ENCODE measurements at places on chromosomes 12 and 14.

GRCh38 chr12:102300824-102301461 is 103.3 kb upstream of the PMCH start:
- DNase-seq = no peak

DNA sequence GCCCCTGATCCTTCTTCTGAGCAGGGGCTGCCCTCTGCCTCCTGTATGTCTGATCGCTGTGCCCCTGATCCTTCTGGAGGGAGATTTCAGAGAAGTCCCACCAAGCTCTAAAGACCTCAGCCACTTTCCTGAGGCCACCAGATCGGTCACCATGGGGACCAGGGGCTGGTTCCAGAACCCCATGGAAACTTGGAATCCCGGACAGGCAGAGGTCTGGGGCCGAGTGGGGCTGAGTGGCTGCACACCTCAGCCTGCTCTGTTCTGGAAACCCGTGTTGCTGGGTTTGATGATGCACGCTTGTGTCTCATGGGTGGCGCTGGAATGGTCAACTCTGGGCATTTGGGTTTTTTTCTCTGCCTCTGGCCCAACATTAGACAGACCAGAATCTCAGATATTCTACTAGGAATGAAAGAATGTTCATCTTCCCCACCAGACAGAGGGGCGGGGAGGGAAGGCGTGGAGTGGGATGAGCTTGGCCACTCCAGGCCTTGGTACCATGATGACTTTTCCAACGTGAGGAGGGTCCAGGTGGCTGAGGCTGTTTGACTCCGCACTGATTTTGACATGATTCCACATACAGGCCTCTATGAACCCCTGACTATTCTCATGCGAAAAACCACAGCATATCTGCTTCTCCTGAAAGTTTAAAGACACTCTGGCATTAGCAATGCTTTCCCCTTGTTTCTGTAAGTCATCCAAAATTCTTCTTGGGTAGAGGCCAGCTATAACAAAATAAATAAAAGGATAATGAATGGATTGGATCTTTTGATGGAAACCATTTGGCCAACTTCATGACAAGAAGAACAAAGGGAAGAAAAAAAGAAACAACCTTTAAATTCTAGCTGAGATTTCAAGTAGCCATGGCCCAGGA is 114.5 kb downstream of the ADGRD1 start:
- no peak for DNase-seq

- no peak for DNase-seq
Measured at GRCh38 chr14:50796390-50796789, 34.6 kb downstream of the NIN start.

- no peak for DNase-seq
Measured at GRCh38 chr14:39433452-39433813, 1.2 kb upstream of the FBXO33 start.

GRCh38 chr12:131378176-131378842 is 332.6 kb upstream of the SFSWAP start:
- no peak for DNase-seq

- no peak for DNase-seq
Measured at GRCh38 chr14:105126126-105126980, 42.2 kb downstream of the JAG2 start.

GRCh38 chr12:1576410-1577241 is 17.8 kb downstream of the FBXL14 start:
- no peak for DNase-seq

DNA sequence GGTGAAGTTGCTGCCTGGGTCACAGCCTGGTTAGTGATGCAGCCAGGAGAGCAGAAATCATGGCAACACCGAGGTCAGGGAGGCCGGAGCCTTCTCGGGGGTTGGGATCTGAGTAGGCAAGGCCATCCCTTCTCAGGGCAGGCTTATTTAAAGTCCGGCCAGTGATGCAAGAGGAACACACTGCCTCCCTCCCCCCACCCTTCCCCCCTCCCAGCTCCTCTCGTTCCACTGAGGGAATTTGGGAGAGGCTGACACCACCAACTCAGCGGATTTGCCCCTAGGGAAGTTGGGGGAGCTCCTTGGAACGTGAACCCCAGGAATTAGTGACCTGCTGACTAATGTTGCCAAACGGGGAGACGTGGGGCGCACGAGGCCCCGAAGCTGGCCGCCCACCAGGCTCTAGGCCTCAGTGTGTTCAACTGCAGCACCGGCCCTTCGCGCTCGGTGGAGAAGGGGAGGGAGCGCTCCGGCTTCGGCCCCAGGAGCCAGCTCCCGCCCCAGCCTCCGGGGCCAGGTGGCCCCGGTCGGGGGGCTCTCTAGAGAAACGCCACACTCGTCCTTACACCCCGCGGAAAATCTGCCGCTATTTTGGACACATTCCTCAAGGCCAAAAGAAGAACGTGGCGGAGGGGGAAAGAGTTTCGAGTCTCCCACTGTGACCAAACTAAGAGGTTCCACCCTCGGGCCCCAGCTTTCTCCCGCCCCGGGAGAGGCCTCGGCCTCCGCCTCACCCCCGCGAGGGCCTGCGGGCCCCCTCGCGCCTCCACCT is 1.6 kb downstream of the CTDSP2 start:
- DNase-seq = no peak

GRCh38 chr12:55972042-55972441 is 1.8 kb upstream of the RAB5B start:
- no peak for DNase-seq

- no peak for DNase-seq
Measured at GRCh38 chr12:75539889-75540288, 28.5 kb upstream of the KRR1 start.

DNA sequence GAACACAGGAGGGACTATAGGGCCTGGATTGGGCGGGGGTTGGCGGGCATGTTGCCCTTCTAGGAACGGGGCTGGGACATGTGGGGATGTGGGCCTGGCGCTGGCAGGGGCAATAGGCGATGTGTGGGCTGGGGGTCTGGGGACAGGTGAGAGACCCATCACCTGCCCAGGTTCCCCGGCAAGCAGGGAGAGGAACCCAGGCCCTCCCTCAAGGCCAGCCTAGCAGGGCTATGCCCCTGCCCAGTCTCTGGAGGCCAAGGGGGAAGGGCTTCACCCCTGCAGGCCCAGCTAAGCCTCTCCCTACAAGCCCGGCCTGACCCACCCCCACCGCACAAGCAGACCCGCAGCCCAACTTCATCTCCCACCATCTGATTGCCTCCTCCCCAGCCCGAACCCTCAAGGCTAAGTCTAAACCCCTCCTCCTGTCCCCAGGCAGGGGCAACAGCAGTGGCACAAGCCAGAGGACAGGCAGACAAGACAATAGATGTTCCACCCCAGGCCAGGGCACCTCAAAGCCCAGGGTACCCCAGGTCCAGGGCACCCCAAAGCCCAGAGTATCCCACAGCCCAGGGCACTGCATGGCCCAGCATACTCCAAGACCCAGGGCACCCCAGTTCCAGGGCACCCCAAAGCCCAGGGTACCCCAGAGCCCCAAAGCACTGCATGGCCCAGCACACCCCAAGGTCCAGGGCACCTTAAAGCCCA is 6.5 kb downstream of the JAG2 start:
- no peak for DNase-seq

DNA sequence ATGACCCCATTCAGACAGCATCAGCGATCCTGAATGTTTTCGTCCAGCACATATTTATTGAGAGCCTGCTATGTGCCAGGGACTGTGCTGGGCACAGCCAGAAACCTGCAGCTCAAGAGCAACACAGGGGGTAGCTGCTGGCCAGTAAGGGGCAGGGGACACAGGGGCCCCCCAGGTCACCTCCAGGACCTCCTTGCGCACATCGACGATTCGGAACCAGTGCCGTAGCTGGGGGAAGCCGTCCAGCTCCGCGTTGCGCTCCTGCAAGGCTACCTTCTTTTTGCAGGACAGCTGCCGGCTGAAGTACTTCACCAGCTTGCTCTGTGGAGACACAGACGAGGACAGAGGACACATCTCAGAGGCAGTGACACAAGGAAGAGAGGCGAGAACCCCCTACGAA is 108.7 kb downstream of the KSR2 start:
- DNase-seq = no peak

GRCh38 chr14:49447540-49448107 is 138.6 kb downstream of the RPS29 start:
- DNase-seq = no peak

GRCh38 chr14:34970665-34971064 is 12.1 kb upstream of the SRP54 start:
- DNase-seq = no peak

DNA sequence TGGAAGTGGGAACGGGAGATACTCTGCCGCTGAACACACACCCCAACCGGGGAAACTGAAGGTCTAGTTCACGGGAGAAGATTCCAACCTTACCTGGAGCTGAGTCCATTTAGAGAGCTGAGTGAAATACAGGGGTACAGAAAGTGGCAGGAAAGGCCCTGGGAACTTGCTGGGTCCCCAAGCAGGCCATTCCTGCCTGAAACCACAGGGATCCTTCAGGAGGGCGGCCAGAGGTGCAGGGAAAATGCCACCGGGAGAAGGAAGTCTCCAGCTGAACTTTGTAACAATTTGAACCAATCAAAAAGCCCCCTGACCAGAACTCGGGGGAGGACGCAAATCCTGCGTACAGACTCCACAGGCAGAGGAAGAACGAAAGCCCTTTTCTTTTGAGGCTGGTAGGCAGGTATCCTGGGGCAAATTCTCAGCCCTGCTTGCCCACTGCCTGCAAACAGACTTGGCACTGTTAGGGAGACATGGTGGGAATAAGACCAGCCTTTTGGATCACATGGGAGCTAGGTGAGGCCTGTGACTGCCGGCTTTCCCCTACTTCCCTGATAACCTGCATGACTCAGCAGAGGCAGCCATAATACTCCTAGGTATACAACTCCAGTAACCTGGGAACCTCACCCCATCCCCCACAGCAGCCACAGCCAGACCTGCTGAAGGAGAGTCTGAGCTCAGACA is 170.9 kb downstream of the SEC23A start:
- DNase-seq = no peak

- no peak for DNase-seq
Measured at GRCh38 chr14:81311778-81312177, 88.3 kb downstream of the STON2 start.
